Amygdala (tissue), 56 donors: ENCODE measurements at places on chromosomes 7 and 10.

GRCh38 chr10:101450277-101451080, 96.5 kb downstream of the BTRC start:
- DNase-seq = no peak

DNA sequence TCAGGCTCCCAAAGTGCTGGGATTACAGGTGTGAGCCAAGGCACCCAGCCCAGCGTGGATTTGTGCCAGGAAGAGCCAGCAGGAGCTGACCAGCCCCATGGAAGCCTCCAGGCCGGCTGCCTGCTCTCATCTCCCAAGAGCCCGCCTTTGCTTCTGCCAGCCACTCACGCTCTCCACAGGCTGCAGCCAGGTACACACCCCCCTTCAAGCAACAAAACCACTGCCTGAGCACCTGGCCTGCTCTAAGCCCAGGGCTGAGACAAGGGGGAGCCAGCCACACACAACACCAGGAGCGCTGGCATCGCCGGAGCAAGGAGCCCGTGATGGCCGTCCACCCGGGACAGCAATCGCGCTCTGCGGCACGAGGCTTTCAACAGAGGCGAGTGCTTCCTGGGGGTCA, 34.5 kb downstream of the MAD1L1 start:
- no peak for DNase-seq

GRCh38 chr10:120381931-120382330, 75.1 kb upstream of the PLPP4 start:
- DNase-seq = no peak

- no peak for DNase-seq
Measured at GRCh38 chr7:124723012-124723411, 42.6 kb downstream of the GPR37 start.

- DNase-seq = no peak
Measured at GRCh38 chr10:22319980-22320558, 830 bp upstream of the BMI1 start.

GRCh38 chr10:80488539-80489066, 34.5 kb downstream of the TSPAN14 start:
- DNase-seq = no peak

DNA sequence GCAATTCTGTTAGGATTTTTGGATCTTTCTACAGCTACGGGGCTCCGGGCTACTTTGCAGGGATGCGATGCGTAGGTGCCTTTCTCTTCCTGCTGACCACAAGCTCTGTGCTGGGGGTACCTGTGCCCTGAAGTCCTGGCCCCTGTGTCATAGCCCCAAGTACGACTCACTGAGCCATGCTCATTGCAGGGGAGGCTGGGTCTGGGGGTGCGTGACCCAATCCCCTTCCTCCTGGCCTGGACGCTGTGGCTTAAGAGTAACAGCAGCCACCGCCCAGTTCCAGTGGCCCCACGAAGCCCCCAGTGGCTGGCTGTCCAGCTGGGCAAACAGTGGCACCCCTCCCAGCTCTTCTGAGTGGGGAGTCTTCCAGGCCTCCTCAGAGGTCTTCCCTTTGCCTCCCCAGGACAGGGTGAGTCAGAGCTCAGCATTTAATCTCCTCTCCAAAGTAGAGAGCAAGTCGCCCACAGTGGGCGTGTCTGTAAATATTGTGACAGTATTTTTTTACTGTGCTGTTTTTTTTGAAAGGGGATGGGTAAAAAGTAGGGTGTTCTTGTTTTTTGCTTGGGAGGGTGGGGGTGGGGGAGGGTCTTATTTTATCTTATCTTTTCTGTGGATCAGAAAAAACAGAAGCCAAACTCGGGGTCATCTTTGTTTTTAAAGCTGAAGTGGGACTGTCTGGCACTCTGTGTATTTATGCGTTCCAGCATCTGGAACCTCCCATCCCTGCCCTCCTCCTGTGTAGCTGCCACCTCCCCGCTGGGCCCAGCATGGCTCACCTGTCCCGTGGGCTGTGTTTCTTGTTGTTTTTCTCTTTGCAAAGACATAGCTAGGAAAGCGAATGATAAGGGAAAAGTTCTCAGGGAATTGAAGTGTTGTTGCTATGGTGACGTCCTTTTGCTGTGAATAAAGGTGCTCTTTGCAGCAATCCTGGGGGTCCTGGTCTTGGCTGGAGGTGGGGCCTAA, 8.2 kb downstream of the LFNG start:
- DNase-seq = no peak

GRCh38 chr7:158311791-158312190, 275.8 kb downstream of the PTPRN2 start:
- no peak for DNase-seq

DNA sequence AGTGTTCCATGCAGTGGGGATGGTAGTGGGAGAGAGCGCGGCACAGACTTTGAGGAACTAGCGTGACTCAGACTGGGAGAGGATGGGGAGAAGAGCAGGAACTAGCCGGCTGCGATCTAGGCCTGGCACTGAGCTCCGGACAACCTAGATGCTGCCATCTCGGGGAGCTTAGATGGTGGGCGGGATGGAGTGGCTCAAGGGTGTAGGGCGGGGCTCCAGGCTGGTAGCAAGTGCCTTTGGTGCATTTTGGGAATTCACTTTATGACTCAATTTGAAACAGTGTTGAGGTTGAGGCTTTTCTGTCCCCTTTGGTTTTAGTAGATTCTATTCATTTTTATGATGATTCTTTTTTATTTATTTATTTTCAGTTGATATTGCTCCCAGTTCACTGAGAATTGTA, 185.3 kb upstream of the GPR26 start:
- DNase-seq = no peak

DNA sequence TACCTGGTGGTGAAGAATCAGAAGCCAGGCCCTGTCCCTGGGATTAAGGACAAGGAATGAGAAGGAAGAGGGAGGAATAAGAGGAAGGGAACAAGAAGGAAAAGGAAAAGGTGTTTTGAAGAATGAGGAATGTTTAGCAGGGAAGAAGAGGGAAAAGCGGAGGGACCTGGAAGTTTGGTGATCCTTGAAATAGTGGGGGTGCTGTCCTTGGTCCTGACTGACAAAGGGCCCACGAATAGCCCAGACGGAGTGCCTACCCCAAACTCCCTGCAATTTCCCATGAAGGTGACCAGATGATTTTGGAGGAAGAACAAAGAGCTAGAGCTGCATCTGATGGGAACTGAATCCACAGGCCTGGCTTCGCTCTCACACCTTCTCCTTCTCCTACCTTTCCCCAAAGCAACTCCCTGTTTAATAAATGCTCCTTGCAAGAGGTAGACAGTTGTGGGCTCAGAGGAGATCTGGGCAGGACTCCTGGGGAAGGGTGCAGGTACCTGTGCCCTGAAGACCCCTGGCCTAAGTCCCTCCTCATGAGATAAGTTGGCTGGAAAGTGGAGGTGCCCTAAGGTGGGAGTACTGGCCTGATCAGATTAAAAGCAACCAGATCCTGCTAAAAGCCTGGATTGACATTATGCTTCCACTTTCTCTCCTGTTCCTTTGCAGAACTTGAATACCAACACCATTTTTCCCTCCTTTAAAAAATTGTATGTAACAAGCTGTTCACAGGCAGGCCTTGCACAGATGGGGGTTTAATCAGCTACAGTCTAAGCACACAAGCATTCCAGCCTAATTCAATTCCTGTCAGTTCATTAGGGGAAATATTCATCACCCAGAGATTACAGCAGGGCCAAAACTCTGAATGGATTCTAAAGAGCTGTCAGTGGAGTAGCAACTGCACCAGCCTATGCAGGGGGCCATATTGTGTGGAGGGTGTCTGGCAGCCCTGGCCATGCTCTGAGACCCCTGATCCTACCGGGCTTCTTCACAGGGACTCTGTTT, 19.4 kb downstream of the KAZALD1 start:
- DNase-seq = no peak

GRCh38 chr10:43076311-43076875, 476 bp upstream of the RET start:
- DNase-seq = no peak

DNA sequence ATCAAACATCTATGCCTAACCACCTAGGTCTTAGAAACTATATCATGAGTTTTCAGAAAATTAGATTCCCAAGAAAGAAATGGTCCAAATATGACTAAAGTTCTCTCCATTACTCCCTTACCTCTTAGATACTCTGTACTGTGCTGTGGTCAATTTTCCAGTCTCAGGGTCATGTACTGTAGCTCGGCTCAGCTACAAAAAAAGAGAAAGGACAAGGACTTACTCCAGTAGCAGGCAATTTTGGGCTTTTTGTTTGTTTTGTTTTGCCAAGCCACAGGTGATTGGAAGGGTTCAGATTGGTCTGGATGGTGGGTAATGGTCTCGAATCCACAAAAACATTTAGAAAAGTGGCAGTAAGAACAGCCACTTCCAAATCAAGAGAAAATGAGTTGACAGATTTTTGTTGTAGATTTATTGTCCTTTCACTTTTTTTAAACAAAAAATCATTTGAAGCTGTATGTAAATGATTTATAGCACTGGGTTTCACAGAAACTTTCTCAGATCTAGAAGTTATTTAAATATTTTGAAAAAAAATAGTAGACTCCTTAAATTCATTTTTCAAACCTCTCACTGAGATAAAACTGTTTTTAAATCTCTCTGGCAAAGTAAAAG, 52.8 kb downstream of the P4HA1 start:
- no peak for DNase-seq
